ENCODE measurements at places on chromosomes 16 and 17.

- no peak for DNase-seq
These were observed 4.6 kb upstream of the COL1A1 start for GRCh38 chr17:50205963-50206505.

- DNase-seq = no peak
These were observed 153.6 kb downstream of the C16orf95 start for GRCh38 chr16:87163637-87164036.

GRCh38 chr17:6059406-6059805 is 10.8 kb upstream of the WSCD1 start:
- DNase-seq = no peak

- DNase-seq = no peak
These were observed 12.3 kb upstream of the PITPNA start for GRCh38 chr17:1574697-1575471.

DNA sequence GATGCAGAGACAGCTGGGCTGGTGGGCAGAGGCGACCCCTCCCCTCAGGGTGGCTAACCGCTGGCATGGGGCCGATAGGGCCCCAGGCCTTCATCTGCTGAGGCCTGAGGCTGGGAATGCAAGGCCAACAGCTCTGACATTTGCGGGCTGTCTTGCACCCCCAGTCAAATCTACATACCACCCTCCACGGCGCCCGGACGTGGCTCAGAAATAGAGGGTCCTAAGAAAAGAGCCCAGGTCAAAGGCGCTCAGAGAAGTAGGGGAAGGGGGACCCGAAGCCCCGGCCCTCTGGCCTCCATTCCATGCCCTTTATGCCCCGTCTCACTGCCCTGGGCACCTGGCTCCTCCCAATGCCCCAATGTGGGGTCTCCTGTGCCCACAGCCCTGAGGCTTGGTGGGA is 142.3 kb downstream of the C16orf78 start:
- no peak for DNase-seq

GRCh38 chr17:56148333-56148732 is 4.9 kb upstream of the ANKFN1 start:
- DNase-seq = no peak

- DNase-seq = no peak
These were observed 34.6 kb upstream of the CDH15 start for GRCh38 chr16:89136931-89137330.

GRCh38 chr17:77451245-77451893 is 310.6 kb downstream of the SEC14L1 start:
- peak; percentile 91 for DNase-seq

DNA sequence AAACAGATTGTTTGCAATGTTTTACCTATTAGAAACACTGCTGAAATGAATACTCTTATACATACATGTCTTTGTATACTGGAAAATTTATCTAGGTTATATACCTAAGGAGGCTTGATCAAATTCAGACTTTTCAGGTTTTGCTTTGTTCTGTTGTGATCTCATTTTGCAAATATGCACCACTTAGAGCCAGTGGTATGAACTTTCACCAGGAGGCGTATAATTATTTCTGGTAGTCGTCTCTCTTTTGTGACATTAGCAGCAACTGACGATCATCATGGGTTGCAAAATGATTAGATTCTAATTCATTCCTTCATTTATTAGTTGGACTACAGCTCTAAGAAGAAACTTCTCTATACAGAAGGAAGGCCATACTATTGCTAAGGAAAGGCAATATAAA is 26.9 kb downstream of the AP1G1 start:
- no peak for DNase-seq

- DNase-seq = no peak
These were observed 61.5 kb upstream of the B4GALNT2 start for GRCh38 chr17:49071106-49071505.
